ENCODE measurements at places on chromosomes 11 and 22.

DNA sequence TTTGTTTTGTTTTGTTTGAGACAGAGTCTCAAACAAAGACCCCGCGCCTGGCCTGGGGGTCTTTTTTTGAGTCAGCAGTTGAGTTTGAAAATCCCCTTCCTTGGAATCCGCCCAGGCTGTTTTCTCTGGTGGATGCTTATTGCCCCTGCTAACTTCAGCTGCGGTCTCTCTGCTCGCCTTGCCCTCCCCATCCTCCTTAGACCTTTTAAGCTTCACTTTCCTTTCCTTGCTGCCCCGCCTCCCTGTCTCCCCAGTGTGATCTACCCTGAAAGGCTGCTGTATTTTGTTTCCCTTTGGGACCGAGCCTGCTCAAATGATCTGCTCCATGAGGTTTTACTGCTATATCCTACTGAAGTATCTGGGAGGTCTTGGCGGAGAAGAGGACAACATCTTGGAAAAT, 2.5 kb downstream of the USP18 start:
- DNase-seq, result no peak

GRCh38 chr11:59551659-59552521, 40.6 kb downstream of the OR4D9 start:
- no peak for DNase-seq

DNA sequence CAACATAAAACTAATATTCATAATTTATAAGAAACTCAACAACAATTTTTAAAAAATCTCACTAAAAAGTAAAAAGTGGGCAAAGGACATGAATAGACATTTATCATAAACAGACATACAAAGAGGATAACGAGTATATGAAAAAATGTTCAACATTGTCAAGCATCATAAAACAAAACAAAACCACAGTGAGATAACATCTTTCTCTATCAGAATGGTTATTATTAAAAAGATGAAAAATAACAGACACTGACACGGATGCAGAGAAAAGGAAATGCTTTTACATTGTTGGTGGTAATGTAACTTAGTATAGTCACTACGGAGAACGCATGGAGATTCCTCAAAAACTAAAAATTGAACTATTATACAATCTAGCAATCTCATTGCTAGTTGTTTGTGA, 813.0 kb downstream of the LUZP2 start:
- no peak for DNase-seq

DNA sequence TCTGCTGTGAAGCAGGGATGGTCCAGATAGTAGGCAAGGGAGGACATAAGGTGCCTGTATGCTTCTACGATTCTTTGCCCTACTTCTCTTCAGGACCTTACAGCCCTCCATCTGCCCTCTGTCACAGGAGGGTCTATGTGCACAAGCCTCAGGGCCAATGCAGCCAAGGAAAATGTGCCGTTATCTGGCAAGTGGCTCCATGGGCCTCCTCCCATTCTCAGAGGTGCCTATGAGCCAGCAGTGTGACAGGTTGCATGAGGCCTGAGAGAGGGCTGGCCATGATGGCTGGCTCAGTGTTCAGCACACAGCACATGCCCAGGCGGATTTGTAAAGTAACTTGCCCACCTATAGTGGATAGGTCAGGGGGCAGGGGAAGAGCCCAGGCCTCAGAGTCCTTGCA, 51.3 kb upstream of the SUSD2 start:
- no peak for DNase-seq

DNA sequence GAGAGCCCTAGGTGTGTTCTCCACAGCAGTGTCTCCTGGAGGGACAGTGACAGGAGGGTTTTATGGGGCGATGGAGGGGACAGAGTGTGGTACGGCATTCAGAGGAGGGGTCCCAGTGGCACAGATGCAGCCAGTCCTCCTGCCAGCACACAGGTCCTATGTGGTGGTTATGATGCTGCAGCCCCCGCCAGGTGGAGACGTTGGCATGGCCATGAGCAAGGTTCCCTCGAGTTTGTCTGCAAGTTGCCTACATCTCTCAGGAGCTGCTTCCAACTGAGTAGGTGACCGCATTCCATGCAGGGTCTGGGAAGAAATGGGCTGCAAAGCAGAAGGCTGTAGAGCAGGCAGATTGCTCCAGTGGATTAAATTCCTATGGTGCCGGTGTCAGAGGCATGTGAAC, 646.0 kb downstream of the TBC1D22A start:
- no peak for DNase-seq

- no peak for DNase-seq
Observed at GRCh38 chr11:95923728-95924413, at the start of gene MTMR2. Gene MTMR2 (minus strand): TSS chr11:95924107. CDS start chr11:95923954, 153 bp downstream.
